Islet precursor cell (in vitro differentiated cells): ENCODE measurements at places on chromosomes 3 and 15.

GRCh38 chr15:92637626-92638025 is 17.9 kb downstream of the FAM174B start:
- DNase-seq = peak; percentile 50

GRCh38 chr15:87609474-87609873 is 647.1 kb downstream of the NTRK3 start:
- DNase-seq = no peak

DNA sequence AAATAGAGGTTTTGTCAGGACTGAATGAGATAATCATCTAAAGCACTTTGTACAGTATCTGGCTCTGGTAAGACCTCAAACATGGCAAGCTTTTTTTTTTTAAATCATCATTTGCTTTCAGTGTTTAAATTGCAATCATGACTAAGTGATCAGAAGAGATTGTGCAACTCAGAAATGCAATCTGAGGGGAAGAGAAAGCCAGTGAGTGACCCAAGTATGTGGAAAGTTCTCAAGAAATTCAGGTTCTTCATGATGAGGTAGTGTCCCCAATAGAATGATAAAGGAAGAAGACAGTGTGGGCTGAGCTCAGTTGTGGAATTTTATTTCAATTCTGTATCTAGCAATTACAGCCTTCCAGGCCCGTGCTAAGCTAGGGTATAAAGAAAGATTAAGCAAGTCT is 132.2 kb upstream of the TBC1D5 start:
- no peak for DNase-seq

DNA sequence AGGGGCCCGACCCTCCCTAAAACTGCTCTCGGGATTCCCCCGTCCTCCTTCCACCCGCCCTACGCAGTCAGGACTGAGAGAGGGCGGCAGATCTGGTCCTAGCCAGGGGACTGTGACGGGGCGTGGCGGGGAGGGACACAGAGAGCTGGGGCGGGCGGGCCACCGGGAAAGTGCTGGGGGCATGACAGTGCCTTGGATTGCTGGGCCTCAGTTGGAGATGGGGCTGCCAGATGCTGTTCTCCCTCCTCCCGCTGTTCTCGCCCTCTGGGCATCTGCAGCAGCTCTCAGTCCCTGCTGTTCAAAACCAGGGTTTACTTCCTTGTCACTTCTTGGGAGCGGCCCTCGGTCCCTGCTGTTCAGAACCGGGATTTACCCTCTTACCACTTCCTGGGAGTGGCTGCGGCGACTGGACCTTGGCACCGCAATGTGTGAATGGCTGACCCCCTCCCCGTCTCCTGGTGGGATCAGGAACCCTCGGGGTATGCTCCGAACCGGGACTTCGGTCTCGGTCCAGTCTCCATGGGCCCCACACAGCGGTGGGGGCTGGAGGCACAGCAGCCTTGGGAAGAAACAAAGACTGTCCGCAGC is 1.8 kb upstream of the RPP25 start:
- DNase-seq = peak; percentile 76

DNA sequence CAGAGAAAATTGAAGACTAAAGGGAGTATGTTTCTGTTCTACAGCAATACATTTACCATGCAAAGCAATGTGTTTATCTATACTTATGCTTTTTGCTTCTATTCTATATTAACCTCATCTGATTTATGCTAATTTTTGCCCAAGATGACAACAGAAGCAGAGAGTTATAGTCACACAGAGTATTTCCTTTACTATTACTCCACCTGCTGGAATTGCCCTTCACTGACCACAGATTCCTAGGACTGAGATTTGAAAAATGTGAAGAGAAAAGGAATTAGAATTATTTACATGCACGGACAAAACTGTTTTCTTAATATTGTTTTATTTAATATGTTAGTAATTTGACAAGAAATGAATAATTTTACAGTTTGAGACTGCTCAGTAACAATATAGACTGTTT is 745.6 kb downstream of the VGLL3 start:
- no peak for DNase-seq

DNA sequence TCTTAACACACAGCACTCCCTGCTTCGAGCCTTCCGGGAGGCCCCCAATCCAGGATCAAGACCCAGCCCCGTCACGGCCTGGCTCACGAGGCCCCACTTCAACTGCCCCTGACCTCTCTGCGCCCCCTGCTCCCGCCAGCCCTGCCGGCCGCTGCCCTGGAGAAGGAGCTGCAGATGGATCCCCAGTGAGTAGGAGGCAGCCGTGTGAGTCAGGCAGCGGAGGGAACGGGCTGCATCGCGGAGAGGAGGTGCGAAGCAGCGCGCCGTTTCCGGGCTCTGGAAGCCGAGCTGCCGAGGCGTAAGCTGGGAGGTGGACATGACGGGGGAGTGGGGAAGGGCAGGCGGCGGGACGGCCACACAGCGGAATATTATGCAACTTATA is 133.4 kb downstream of the TPRA1 start:
- DNase-seq = peak; percentile 86

GRCh38 chr15:96992817-96993216 is 662.3 kb downstream of the NR2F2 start:
- no peak for DNase-seq

DNA sequence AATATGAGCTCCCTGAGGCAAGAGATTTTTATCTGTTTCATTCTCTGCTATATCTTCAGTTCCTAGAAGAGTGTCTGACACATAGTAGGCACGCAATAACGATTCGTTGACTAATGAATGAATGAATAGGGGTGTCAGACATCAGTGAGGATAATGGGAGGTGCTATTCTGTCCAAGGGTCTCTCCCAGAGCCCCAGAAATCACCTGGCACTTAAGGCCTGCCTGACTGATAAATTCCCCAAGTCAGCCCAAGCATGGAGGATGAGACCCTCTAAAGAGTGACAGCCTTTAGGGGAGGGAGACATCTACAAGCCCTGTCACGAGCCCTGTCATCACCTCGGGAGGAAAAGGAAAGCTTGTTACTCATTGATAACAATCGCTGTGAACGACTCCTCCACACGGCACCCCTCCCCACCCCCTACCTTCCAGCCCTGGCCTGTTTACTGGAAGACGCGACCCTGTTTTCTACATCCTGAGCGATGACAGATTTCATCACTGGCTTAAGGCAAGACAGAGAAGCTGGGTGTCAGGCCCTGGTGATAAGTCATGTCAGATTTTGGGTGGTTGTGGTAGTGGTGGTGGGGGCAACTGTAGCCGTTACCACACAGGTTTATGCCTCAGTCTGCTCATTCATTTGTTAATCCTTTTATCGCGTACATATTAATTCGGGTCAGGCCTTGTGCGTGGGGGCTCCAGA is 23.1 kb downstream of the BHLHE40 start:
- DNase-seq = peak; percentile 96
